Inflammatory macrophage treated with lipopolysaccharide for 1 hour (primary cell): ENCODE measurements at places on chromosomes 11 and 22.
A peak's percentile ranks its signal among the peaks of the same experiment; 100 is the strongest.

DNA sequence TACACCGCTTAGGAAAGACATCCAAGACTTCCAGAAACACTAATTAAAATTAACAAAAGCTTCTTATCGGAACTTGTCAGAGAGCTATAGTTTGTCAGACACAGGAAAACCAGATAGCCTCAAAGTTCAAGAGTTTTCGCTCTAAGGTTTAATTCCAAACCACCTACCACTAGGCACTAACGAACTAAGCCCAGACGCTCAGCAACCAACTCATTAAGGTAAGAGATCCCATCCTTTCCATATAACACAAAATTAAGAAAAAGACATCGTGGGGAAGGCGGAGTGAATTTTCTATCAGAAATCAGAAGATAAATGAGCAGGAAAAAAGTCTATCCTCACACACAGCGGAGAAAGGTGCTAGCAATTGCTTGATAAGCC lies 382 bp downstream of the IMMP1L start:
- no peak for DNase-seq

GRCh38 chr11:47179655-47179991 lies 2.9 kb upstream of the ARFGAP2 start:
- DNase-seq: peak; percentile 40

DNA sequence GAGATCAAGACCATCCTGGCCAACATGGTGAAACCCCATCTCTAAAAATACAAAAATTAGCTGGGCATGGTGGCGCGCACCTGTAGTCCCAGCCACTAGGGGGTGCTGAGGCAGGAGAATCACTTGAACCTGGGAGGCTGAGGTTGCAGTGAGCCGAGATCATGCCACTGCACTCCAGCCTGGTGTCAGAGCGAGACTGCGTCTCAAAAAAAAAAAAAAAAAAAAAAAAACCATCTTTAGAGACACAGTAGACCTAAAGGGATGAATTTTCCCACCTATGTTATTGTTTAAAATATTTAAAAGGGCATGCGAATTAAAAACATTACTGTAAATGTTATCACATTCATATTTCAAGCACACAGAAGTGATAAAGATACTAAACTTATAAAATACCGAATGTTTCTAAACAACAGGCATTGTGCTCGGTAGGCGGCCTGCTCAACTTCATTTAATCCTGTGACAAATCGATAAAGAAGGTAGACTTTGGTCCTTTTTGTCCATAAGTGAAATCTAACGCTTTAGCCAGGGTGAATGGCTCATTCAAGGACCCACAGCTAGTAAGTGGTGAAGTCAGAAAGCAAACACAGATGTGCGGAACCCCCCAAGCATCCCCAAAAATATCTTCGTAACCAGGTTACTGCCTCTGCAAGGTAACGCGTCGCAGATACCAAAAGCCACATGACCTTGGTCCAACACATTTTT lies 16.1 kb downstream of the NCAPD3 start:
- peak; percentile 5 for DNase-seq

- no peak for DNase-seq
Measured at GRCh38 chr11:11871991-11872401, 30.2 kb downstream of the USP47 start.

DNA sequence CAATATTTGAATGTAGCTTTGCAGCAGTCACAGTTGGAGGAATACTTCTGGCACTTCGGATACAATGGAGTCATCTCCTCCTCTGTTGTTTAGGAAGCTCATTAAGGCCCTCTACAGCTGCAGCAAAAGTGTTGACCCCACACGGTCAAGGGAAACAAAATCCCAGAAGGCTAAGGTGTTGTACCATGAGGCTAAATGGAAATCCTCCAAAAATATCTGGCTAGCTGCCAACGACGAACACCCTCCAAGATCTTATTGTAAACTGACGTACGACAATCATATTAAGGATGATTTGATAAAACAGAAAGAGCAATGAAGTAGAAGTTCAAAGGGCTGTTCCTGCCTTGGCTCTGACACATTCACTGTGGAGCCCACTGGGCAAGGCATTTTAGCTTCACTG lies 4.0 kb downstream of the POGLUT3 start:
- DNase-seq: no peak

DNA sequence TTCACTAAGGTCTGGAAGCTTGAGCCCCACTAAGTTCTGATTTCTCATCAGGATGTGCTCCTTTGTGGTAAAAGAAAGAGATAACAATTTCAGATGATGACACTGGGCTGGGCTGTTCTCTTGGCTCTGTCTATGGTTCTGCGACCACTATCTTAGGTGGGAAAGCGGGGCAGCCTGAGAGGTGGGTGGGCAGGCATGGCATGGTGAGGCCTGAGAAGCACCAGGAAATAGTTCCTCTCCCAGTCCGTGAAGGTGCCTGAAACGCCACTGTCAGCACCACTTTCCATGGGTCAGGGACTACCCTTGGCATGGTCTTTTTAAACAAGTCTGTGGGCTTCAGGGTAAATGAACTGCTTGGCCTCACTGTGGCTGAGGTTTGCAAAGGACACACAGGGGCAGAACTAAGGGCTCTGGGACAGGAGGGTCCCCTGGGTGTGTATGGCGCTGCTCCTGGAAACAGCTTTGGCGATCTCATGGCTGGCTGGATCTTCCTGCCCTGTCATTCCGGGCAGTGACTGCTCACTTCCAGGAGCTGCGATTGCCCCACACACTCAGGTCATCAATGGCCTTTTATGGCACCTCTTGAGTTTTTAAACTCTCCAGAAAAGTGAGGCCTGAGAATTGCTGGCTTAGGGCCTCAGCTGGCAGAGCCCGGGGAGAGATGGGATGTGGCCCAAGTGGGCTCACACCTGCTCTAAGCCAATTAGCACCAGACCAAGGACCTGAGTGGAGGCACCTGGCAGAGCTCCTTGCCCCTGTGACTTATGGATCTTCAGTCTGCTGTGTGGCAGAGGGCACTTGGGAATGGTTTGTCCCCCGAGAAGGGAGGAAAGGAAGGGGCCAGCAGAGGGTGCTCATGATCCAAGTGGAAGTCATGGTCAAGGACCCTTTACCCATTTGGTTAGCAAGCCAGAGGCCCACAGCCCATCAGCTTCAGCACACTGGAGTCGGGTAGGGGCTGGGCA lies 55.6 kb upstream of the LYVE1 start:
- no peak for DNase-seq

DNA sequence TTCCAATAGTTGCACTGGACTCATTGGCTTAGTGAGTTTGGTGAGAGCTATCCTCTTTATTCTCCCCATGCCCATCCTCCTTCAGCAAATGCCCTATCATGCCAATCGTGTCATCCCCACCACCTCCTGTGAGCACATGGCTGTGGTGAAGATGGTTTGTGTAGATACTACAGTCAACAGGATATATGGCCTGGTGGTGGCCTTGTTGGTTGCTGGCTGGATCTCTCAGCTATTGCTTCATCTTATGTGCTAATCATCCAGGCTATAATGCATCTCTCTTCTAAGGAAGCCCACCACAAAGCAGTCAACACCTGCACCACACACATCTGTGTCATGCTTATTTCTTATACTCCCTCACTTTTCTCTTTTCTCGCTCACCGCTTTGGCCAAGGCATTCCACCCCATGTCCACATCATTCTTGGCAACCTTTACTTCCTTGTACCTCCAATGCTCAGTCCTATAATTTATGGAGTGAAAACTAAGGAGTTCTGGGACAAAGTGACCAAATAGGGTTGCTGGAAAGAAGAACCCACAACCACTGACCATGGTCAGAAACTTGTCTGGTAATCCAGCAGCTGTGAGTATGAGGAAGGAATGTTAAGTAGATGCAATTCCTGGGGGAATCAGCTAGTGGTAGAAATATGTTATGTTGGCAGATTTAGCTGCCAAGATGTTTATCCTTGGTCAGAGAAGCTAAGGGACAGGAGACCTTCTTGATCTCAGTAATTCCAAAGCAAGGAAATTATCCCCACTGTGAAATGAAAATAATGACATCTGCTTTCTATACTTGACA lies 16.3 kb upstream of the OR56B1 start:
- no peak for DNase-seq

GRCh38 chr11:59666969-59667368 lies 1.9 kb downstream of the PATL1 start:
- DNase-seq: peak; percentile 83

DNA sequence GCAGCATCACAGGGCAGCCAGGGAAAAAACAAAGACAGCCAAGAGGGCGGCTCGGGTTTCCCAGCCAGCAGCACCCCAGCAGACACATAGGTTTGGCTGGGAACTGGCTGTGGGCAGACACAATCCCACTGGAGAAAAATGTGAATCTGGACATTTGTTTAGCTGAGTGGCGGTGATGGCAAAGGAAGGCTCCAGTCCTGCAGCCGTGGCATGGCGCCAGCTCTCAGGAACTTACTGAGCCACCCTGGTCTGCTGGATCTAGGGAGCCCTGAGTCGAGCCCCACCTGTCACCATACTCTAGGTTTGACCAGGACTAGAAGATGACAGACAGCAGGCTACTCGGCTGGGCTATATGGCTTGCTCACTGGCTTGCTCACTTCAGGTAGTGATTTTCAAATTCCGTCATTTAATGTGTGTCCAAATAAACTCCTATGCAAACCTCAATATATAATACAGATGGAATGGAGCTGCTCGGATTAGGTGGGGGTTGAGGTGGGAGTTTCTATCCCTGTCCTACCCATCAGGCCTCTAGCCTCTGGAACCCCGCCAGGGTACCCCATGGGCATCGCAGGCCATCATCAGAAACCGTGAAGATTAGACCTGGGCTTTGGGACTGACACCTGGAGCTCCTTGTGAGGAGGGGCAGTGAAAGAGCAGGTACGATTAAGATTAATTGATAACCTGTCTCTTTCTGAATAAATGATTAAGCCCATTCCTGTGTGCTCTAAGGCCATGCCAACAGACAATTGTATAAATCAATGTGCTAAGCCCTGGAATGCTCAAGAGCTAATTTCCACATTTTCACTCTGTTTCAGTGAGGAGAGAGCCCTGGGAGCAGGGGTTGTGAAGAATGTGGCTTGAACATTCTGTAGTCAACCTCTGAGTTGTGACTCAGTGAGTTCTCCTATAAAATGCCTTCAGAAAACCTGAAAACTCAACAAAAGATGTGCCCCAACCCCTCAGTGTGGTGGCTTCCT lies 42.5 kb downstream of the GALNT18 start:
- DNase-seq: no peak

- no peak for DNase-seq
Measured at GRCh38 chr11:92125321-92125720, 99.3 kb upstream of the FAT3 start.

DNA sequence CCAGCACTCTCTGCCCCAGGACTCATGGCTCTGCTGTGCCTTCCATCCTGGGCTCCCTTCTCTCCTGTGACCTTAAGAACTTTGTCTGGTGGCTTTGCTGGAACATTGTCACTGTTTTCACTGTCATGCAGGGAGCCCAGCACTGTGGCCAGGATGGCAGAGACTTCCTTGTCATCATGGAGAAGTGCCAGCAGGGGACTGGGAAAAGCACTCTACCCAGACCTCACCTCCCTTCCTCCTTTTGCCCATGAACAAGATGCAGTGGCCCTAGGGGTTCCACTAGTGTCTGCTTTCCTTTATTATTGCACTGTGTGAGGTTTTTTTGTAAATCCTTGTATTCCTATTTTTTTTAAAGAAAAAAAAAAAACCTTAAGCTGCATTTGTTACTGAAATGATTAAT lies 2.9 kb upstream of the TTC36 start:
- DNase-seq: no peak
